GM23338 (cell line): ENCODE measurements at places on chromosomes 12 and 14.

DNA sequence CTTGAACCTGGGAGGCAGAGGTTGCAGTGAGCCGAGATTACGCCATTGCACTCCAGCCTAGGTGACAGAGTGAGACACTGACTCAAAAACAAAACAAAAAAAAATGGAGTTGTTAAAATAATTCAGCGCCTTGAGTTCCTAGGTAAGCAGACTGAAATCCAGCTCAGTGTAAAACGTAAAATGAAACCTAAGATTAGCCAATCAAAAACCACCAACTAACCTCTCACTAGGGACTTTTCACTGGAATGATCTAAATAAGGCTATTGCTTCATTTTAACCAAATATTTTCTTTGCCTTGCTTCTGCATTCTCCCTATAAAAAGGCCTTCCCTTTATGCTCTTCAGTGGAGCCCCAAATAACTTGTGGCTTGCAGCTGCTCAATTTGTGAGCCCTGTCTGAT lies 91.6 kb upstream of the HIF1A start:
- no peak for DNase-seq

DNA sequence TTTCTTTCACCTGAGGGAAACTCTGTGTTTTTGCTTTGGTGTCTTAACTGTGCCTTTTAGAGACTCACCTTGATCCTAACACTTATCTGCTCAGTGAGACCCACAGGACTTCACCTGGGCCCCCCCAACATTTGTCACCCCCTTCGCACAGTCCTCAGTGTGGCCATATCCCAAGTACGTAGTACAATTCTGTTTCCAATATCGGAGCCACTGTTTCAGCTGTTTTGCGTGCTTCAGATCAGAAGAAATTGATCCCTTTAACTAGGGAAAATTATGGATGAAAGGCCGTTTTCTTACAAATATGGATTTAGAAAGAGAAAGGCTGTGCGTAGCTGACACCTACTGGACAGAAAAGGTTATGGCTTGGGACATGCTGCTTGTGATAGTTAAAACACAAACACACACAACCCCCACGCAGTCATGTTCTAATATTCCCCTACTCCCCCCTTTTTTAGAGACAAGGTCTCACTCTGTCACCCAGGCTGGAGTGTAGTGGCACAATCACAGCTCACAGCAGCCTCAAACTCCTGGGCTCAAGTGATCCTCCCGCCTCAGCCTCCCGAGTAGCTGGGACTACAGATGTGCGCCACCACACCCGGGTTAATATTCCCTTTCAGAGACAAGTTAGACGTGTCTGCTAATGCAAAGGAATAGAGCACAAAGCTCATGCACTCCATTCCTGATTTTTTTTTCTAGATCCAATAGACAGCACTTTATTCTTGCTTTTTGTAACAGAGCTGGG lies 3.6 kb upstream of the SLC7A8 start:
- peak; percentile 70 for DNase-seq

DNA sequence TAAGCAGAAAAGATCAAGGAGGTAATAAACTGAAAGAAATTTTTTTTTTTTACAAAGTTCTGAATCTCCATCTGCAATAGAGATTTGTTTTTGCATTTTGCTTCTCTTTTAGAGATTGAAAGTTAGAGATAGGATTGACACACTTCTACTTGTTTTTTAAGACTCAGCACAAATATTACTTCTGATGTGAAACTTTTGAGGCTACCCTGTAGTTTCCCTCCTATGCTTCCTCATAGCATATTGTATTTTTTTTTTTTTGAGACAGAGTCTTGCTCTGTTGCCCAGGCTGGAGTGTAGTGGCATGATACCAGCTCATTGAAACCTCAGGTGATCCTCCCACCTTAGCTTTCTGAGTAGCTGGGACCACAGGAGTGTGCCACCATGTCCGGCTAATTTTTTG lies 32.1 kb upstream of the SGPP1 start:
- no peak for DNase-seq

- DNase-seq = no peak
Observed at GRCh38 chr14:23863836-23864235, 89.7 kb upstream of the DHRS4 start.

- DNase-seq = no peak
Observed at GRCh38 chr12:126286203-126286602, 1221.0 kb downstream of the AACS start.

- DNase-seq = peak; percentile 74
Observed at GRCh38 chr12:46269429-46270241, 792 bp upstream of the SLC38A1 start.
